ENCODE measurements at places on chromosomes 2 and 18. TPM values are rescaled to one million over a fixed set of nuclear protein-coding genes. Genes with fewer than 3 reads are reported as not detected.

Gene LRP2
- total RNA-seq, result 47.8 TPM

Gene RGPD6
- 23.9 TPM for total RNA-seq

Gene PLEK
- total RNA-seq, result 42.1 TPM

Gene ACVR1C
- 1.7 TPM for total RNA-seq

Gene SIX2
- 0.38 TPM for total RNA-seq

Gene ATP6V1B1
- 2.2 TPM for total RNA-seq

Gene TMEM163
- 31.9 TPM for total RNA-seq

Gene LONRF2
- total RNA-seq, result 2.1 TPM

Gene GPR17
- total RNA-seq, result 0.18 TPM

Gene ANKRD44
- 58.7 TPM for total RNA-seq

Gene CABLES1
- total RNA-seq, result 44.2 TPM

Gene CYBRD1
- total RNA-seq, result 262 TPM

Gene CDK15
- 4.5 TPM for total RNA-seq

Gene PMAIP1
- total RNA-seq, result 1.6 TPM

Gene ATP8B1
- total RNA-seq, result 27.2 TPM

Gene SLC9A4
- total RNA-seq, result not detected

Gene RAPGEF4
- total RNA-seq, result 14.6 TPM

Gene C1QL2
- not detected for total RNA-seq

Gene COL6A3
- total RNA-seq, result 114 TPM

Gene RTP5
- not detected for total RNA-seq

Gene CCDC150
- total RNA-seq, result 1.5 TPM

Gene PGAP1
- 12.0 TPM for total RNA-seq

Gene ANKRD29
- 56.5 TPM for total RNA-seq

Gene SPC25
- 0.50 TPM for total RNA-seq

Gene NT5DC4
- 0.53 TPM for total RNA-seq

Gene SRD5A2
- total RNA-seq, result 1.2 TPM

Gene CFAP53
- 3.7 TPM for total RNA-seq

Gene PROKR1
- not detected for total RNA-seq

Gene NCKAP5
- total RNA-seq, result 34.6 TPM

Gene ELOA2
- total RNA-seq, result not detected

Gene CHRNA1
- not detected for total RNA-seq

Gene SERPINB12
- not detected for total RNA-seq

Gene THOC1
- total RNA-seq, result 31.1 TPM

Gene COL5A2
- total RNA-seq, result 26.3 TPM

Gene SPATS2L
- 100 TPM for total RNA-seq

Gene DLGAP1
- total RNA-seq, result 3.8 TPM

Gene SERPINB11
- 0.77 TPM for total RNA-seq

Gene ALPP
- 6.0 TPM for total RNA-seq

Gene MPP4
- total RNA-seq, result 0.30 TPM
